ENCODE measurements at places on chromosomes 6 and 20. TPM values are rescaled to one million over a fixed set of nuclear protein-coding genes. Genes with fewer than 3 reads are reported as not detected.
A peak's percentile ranks its signal among the peaks of the same experiment; 100 is the strongest.

The CLDN20 gene
- not detected for total RNA-seq

- peaks cover 11% of the 10 kb centered on the region for H3K27me3 ChIP-seq
- H3K4me3 ChIP-seq = no peak overlapping the region
- no peak overlapping the region for H3K27ac ChIP-seq
- no peak for DNase-seq
- no peaks in the 10 kb centered on the region for H3K36me3 ChIP-seq
- no peaks in the 10 kb centered on the region for H3K4me1 ChIP-seq
Observed at GRCh38 chr6:92369309-92369708, 1050.0 kb downstream of the EPHA7 start.

The DEFB132 gene
- not detected for total RNA-seq

The TPX2 gene
- total RNA-seq = 39.0 TPM

The SLC13A3 gene
- total RNA-seq = 19.7 TPM

DNA sequence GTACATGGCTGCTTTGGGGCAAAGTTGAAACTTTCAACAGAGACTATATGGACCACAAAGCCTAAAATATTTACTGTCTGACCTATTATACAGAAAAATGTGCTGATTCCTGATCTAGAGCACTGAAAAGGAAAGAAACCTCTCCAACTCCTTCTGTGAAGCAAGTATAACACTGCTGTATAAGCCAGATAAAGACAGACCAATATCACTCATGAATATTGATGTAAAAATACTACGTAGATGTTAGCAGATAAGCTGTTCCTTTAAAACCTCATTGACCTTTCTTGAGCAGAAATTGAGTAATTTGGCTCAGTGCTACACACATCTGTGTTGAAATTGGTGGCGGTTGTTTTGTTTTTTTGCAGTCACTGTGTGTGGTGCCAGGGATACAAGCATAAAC, 69.9 kb upstream of the HDAC2 start:
- no peaks in the 10 kb centered on the region for H3K36me3 ChIP-seq
- no peaks in the 10 kb centered on the region for H3K27me3 ChIP-seq
- H3K4me3 ChIP-seq = no peak overlapping the region

DNA sequence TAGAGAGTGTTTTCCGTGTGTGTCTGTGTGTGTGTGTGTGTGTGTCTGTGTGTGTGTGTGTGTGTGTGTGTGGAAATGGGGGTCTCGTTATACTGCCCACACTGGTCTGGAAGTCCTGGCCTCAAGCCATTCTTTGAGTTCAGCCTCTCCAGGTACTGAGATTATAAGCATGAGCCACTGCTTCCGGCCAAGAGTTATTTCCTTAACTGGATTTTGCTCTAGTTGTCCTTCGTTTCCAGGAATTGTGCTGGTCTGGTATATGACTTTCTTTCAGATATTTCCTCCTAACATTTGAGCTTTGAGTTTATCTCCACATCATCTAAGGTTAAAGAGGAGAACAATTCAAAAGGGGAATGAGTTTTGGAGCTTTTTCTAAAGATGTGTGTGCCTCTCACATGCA, 124.8 kb downstream of the SH3BGRL2 start:
- no peak overlapping the region for H3K4me3 ChIP-seq
- H3K27ac ChIP-seq = no peak overlapping the region

The DEFB119 gene
- not detected for total RNA-seq

DNA sequence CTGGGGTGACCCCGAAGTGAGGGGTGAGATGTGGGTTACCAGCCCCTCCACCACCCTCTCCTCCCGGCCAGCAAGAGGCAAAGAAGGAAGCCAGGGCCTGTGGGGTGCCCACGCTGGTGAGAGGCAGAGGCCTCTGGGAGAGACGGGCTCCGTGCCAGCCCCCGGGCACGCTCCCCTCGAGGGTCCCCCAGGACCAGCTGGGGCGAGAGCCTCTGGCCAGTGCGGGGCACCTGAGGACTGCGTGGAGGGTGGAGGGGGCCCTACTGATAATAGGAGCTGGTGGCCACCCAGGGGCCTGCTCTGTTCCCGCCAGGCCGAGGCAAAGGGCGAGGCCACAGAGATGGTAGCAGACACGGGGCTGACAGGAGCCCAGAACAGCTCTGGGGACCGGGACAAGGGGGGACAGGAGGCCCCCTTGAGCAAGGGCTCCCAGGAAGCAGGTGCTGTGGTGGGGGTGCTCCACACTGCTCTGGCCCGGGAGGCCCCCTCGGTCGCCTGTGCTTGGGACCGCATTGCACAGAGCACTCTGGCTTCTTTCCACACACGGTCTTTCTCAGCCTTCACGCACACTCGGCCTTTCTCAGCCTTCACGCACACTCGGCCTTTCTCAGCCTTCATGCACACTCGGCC, 226.9 kb downstream of the TTLL2 start:
- peaks cover 25% of the 10 kb centered on the region for H3K4me1 ChIP-seq
- peaks cover 10% of the 10 kb centered on the region for H3K36me3 ChIP-seq
- H3K4me3 ChIP-seq = no peak overlapping the region
- H3K27me3 ChIP-seq = no peaks in the 10 kb centered on the region

The TNFRSF6B gene
- total RNA-seq = not detected

GRCh38 chr6:138690975-138691594, 82.5 kb upstream of the CCDC28A start:
- H3K4me3 ChIP-seq = peak overlapping the region; percentile 87
- peak overlapping the region; percentile 91 for H3K27ac ChIP-seq
- no peaks in the 10 kb centered on the region for H3K36me3 ChIP-seq
- peaks cover 11% of the 10 kb centered on the region for H3K4me1 ChIP-seq
- DNase-seq = no peak

The SCRT2 gene
- total RNA-seq = not detected

- no peaks in the 10 kb centered on the region for H3K36me3 ChIP-seq
- H3K27me3 ChIP-seq = no peaks in the 10 kb centered on the region
- H3K4me3 ChIP-seq = no peak overlapping the region
- H3K4me1 ChIP-seq = peaks cover 30% of the 10 kb centered on the region
Observed at GRCh38 chr6:7992002-7992815, 72.0 kb downstream of the BLOC1S5 start.

The NKAIN4 gene
- total RNA-seq = 18.4 TPM

DNA sequence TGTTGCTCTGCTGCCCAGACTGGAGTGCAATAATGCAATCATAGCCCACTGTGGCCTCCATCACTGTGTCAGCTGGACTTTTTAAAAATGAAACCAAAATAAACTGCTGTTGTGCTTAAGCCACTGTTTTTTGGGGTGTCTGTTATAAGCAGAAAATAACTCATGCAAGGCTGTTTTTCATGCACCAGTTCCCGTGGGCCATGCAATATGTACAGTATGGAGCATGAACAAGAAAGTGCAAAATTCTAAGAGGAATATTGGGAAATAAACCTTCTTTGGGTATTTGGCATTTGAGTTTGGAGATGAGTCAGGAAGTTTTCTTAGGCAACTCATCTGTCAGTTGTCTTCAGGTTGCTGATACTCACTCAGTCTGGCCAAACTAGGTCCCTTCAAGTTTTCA, 14.9 kb upstream of the ZFAND3 start:
- H3K4me1 ChIP-seq = peaks cover 33% of the 10 kb centered on the region
- H3K27ac ChIP-seq = no peak overlapping the region
- H3K4me3 ChIP-seq = no peak overlapping the region
- H3K36me3 ChIP-seq = no peaks in the 10 kb centered on the region
- H3K27me3 ChIP-seq = no peaks in the 10 kb centered on the region

DNA sequence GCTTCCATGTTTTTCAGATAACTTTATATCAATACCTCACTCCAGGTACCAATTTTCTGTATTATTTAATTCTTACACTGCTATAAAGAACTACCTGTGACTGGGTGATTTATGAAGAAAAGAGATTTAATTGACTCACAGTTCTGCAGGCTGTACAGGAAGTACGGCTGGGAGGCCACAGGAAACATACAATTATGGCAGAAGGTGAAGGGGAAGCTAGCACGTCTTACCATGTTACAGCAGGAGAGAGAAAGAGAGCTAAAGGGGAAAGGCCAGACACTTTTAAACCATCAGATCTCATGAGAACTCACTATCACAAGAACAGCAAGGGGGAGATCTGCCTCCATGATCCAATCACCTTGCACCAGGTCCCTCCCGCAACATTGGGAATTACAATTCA, 119.1 kb upstream of the BMP5 start:
- peaks cover 8% of the 10 kb centered on the region for H3K36me3 ChIP-seq
- no peak overlapping the region for H3K27ac ChIP-seq
- H3K4me1 ChIP-seq = peaks cover 9% of the 10 kb centered on the region
- no peak overlapping the region for H3K4me3 ChIP-seq

DNA sequence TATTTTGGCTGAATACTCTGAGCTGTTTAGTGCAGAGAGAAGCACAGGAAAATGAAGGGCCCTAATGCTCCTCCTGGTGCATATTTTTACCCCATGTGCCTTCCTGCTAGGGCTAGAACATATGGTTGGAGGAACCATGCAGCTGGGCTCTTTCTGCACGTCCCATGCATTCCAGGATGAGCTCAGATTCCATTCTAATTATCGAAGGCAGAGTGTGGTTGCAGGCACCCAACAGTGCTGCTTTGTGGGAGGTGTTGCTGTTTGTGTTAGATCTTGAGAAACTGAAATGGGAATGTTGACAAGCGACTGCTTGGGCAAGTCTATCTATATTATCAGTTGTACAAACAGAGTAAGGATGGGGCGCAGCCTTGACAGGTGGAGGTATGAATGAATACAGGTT, 419.5 kb downstream of the DHX35 start:
- H3K27ac ChIP-seq = no peak overlapping the region
- peaks cover 16% of the 10 kb centered on the region for H3K27me3 ChIP-seq
- H3K36me3 ChIP-seq = no peaks in the 10 kb centered on the region
- no peak overlapping the region for H3K4me3 ChIP-seq

GRCh38 chr20:11128220-11128718, 454.5 kb upstream of the JAG1 start:
- no peaks in the 10 kb centered on the region for H3K36me3 ChIP-seq
- H3K27ac ChIP-seq = no peak overlapping the region
- H3K4me1 ChIP-seq = peaks cover 6% of the 10 kb centered on the region
- no peak for DNase-seq
- no peak overlapping the region for H3K4me3 ChIP-seq
- H3K27me3 ChIP-seq = no peaks in the 10 kb centered on the region

The CEP250 gene
- 68.4 TPM for total RNA-seq

GRCh38 chr6:225121-225721, 67.1 kb upstream of the DUSP22 start:
- no peak overlapping the region for H3K27ac ChIP-seq
- DNase-seq = no peak
- H3K36me3 ChIP-seq = no peaks in the 10 kb centered on the region
- peaks cover 35% of the 10 kb centered on the region for H3K27me3 ChIP-seq
- no peak overlapping the region for H3K4me3 ChIP-seq

Data from mesothelial cell of epicardium (in vitro differentiated cells).